NCI-H1417 (cell line): ENCODE measurements at places on chromosomes 6 and 20.

DNA sequence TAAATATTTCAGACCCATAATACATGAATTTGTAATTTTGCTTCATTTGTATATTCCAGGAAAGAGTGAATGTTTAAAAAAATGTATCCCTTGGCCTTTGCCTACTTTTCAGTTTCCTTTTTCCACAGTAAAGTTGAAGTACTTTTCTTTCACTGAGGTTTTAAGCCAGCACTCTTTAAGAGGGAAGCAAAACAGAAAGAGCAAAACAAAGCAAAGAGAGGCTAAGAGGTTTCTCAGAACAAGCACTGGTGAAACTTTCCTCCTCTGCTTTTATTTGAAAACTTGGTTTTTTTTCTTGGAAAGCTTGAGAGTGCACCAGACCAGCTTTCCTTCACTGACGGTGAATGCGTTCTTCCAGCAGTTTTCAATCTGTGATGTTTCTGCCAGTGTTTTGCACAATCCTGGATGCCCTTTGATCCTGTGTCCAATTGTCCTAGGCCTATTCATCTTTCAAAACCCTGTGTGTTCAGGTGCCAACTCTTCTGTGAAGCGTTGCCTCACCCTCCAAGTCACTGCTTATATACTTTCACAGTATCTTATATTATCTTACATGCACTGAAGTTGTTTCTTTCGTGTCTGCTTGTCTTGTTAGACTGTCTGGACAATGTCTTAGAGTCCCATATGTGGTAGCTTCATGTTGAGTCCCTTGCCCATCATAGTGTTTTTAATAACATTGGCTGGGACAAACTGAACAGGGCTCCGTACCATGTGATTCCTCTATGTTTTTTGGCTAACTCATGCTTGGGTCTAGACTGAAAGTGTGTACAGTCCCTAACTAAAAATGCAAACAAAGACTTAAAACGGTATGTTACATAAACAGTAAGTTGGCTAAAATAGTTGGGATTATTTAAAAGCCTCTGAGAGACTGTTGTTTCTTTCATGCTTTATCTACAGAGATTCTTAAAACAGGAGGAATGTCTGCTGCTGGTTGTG, 1.9 kb downstream of the RNF217 start:
- DNase-seq: peak; percentile 8

GRCh38 chr20:22217712-22218352, 366.5 kb downstream of the FOXA2 start:
- DNase-seq: no peak

DNA sequence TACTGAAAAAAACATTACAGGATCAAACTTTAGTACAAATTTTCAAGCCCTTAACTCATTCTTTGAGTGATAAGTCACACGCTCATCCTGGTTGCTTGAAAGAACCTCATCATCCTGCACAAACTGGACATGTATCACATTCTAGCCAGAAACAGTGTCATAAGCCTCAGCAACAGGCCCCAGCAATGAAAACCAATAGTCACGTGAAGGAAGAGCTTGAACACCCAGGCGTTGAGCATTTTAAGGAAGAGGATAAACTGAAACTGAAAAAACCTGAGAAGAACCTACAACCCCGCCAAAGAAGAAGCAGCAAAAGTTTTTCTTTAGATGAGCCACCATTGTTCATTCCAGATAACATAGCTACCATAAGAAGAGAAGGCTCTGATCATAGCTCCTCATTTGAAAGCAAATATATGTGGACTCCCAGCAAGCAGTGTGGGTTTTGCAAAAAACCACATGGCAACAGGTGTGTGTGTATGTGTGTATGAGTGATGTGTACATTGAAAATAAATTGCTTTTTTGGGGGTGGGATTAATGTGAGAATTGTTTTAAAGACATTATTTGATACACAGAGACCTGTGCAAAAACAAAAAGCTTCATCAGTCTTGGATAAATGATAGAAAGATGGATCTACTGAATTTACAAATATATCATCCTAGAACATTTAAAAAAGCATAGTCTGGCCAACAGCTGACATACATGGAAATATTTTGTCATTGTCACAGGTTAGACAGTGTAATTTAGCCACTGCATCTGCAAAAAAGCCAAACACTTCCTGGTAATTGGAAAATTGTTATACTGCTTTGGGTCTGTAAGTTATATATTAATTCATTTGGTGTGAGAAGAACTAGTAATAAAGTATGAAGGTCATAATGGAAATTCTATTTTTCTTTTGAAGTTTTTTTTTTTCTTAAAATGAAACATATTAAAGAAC, 50.1 kb downstream of the PHF3 start:
- no peak for DNase-seq

DNA sequence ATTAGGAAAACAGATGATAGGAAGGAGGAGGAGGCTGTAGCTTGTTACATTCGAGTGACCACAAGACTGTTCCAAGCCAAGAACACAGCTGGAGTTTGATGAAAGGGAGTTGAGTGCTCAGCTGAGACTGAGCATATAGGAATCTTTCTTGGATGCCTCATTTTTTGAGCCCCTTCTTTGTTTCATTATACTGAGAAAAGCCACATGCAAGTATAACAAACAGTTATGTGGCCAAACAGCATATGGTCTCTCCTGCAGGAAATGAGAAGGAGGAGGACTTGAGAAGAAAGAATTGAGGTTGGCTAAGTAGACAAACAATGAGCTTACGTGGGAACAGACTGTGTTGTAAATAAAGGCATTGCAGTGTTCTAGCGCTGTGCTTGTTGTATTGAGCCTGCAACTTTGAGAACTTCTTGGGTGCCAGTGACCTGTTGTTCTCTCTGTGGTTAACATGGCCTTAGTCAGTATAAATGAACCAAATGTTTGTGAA, 78.3 kb downstream of the AKAP7 start:
- DNase-seq: no peak

- no peak for DNase-seq
Observed at GRCh38 chr6:130890521-130890971, 63.3 kb downstream of the SMLR1 start.

DNA sequence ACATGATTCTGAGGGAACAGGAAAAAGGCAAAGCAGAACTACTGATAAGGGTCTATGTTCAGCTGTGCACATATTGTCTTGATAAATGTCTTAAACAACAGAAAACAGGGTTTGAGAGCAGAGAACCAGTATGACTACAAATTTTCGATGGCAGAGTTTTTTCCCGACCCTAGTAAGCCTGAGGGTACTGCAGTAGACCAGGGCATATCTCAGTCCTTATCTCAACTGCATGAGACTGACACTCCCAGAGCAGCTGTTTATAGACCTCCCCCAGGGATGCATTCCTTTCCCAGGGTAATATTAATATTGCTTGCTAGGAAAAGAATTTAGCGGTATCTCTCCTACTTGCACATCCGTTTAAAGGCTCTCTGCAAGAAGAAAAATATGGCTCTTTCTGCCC, 1176.8 kb upstream of the ADGRB3 start:
- DNase-seq: no peak

GRCh38 chr6:74941424-74941823, 264.4 kb downstream of the COL12A1 start:
- DNase-seq: no peak

GRCh38 chr6:97468981-97469380, 186.0 kb upstream of the MMS22L start:
- no peak for DNase-seq

DNA sequence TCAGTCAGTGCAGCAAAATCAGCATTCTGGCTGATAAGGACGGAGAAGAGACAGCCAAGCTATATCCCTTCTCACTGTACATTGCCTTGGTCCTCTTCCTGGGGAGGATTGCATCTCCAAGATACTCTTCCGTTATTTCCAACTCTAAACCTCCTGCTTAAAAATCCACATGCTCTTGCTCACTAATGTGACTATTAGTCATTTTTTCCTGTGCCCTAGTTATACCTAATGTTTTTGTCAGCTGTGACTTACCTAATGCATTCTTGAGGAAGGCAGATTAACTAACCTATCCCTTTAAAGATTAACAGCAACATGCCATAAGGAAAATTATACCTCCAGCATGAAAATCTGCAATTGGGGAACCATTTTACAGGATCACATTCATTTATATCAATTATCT, 317.6 kb downstream of the BTBD9 start:
- DNase-seq: no peak

- DNase-seq: no peak
Observed at GRCh38 chr6:93196406-93196970, 222.9 kb downstream of the EPHA7 start.

- no peak for DNase-seq
Observed at GRCh38 chr20:2227861-2228260, 67.9 kb upstream of the TGM3 start.

DNA sequence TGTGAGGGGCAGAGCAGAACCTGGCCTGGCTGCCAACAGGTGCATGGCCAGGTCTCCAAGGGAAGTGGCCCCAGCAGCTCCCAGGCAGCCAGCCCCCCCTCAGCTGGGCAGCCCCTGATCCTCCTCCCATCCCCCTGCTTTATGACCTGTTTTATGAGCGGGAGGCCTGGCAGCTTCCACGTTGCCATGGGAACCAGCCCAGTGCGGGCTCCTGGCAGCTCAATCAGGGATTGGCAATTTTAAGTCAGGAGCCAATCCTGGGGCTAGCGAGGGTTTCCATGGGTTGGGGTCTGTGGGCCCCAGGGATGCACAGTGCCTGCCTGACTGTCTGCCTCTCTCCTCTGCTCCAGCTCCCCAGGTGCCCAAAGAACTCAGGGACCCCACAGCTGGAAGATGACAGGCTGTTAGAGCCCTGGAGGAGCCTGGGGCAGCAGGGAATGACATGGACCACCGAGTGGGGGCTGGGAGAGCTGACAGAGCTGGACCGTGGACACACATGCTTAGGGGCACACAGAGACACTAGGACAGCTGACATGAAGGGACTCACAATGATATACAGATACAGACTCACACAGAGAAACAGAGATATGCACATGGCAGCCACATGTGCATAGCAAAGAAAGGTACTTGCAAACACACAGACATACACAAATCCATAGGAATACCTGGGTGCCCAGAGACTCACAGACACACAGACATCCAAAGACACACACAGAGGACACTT, 56.5 kb upstream of the SIRPA start:
- peak; percentile 93 for DNase-seq

- DNase-seq: no peak
Observed at GRCh38 chr6:73525546-73526330, 4.9 kb upstream of the EEF1A1 start.

GRCh38 chr6:107304421-107305025, 154.8 kb downstream of the PDSS2 start:
- no peak for DNase-seq

GRCh38 chr6:76779068-76779467, 684.2 kb downstream of the HTR1B start:
- DNase-seq: no peak

- DNase-seq: no peak
Observed at GRCh38 chr6:18444111-18444510, 57.0 kb downstream of the RNF144B start.
